ENCODE measurements at places on chromosomes 12 and 14.

DNA sequence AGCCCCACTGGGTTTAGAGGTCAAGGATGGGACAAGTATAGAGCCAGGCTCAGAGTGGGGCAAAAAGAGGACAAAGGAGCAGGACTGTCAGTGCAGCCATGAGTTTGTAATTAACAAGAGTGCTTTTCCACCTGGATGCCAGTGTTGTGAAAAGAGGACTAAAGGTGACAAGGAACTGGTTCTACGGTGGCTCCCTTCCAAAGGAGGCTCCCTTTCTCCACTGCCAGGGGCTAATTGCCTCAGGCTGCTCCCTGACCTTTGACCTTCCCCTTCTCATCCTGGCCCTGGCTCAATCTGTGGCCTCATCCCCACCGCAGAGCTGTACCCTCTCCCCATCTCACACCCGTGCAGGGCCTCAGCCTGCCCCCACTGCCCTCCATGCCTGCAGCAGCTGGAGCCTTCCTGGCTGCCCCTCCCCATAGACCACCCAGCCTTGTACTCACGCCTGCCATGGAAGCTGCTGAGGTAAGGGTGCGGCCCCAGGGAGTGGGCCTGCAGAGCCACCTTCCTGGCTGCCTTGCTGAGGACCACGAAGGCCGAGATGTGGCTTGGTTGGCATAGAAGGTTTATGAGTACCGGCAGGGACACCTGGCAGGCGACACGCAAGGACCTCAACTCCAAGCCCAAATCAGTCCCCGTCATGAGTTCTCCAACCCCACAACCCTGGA, 24.8 kb upstream of the FKBP4 start:
- DNase-seq = no peak

DNA sequence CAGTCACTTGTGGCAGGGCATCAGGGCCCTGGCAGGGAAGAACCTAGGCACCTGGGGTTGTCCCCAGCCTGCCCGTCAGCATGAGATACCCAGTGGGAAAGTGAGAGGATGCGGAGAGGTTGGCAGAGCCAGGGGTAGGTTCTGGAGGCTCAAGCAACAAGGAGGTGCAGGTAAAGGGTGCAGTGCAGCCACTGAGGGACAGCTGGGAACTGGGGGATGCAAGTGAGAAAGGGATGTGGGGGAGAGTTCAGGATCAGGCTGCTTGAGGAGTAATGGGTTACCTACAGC, 18.7 kb downstream of the VASH1 start:
- DNase-seq = no peak

DNA sequence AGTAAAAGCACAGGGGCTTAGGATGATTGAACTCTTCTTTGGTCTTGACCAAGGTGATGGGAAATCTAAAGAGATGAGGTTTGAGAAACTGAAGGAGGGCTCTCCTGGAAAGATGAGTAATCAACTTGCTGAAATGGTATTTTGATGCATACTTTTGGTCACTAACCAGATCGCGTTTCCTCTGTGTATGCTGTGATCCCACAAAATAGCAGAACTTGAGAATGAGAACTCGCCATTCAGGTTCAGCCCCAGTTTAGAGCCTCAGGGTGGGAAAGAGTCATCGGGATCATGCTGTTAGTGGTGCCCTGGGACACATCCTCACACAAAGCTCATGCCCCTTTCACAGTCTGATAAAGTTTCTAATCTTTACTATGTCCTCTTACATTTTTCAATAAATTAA, 488.8 kb downstream of the ETNK1 start:
- DNase-seq = no peak

- no peak for DNase-seq
Observed at GRCh38 chr12:26744697-26745440, 88.1 kb downstream of the ITPR2 start.

DNA sequence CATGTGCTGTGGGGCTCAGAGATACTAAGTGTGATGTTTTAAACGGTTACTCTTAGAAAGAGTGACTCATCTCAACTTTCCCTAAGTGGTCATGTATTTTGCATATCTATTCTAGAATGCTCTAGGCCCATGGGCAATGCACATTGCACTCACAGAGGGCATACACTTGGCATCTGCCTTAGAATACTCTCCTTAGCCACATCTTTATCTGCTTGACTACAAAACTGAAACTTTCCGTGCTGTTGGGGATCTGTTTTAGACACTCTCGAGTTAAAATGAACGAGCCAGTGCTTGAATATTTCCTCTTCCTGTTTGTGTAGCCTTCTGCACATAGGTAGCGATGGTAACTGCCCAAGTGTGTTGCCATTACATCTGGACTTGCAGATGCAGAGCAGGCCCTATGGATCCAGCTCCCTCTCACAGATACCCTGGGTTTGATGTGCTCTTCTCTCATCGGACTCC, 180.5 kb downstream of the CAND1 start:
- DNase-seq = peak; percentile 8

- no peak for DNase-seq
Observed at GRCh38 chr14:79573486-79573885, 637.8 kb downstream of the DIO2 start.

GRCh38 chr14:89537911-89538310, 120.9 kb upstream of the FOXN3 start:
- no peak for DNase-seq

DNA sequence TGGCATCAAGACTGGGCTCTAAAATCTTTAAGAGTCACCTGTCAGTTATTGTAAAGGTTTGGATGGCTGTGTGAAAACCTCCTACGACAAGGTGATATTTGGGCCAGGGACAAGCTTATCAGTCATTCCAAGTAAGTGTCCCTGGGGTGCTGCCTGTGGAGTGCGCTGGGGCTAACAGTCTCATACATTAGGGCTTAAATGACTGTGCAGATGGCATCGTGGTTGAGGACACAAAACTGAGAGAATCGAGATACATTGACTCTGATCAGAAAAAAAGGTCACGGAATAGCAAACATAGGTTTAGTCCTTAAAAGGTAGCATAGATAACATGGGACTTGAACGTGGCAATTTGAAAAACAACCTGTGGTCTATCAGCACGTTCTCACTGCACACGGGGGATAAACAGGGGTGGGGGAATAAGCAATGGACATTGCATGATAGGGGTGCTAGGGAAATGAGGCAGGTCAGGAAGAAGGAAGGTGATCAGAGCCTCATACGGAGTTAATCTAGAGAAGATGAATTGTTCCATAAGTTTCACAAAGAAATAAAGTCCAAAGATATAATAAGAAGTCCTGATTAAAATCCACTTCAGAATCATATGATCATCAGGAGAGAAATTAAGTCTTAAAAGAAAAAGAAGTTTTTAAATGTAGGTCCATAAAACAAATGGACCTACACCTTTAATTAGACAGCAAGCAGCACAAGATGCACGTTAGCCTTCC, 100.3 kb downstream of the DAD1 start:
- no peak for DNase-seq

GRCh38 chr12:15648558-15648957, 140.6 kb downstream of the EPS8 start:
- no peak for DNase-seq

All from stimulated activated CD4-positive, alpha-beta T cell treated with anti-CD3 and anti-CD28 coated beads, Interleukin-4, amount 100 ng/mL, for 4 hours (primary cell).